ENCODE measurements at places on chromosomes 12 and 14. TPM values are rescaled to one million over a fixed set of nuclear protein-coding genes. Genes with fewer than 3 reads are reported as not detected.

DNA sequence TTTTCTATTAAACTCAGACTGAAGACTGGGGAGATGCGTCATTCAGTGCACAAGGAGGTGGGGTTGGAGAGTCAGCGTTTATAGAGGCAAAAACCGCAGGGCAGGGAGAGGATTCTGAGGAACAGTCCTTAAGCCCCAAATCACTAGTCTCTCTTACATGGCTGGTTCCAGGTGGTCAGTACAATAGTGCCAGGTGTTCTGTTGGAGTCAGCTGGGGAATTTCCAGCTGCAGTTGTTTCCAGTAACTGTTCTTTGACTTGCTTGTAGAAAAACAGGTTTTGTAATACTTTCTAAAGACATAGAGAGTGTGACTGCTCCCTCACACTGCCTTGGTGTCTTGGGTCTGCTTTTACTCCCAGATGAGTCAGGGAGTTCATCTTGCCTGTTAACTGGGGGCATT, 192.2 kb downstream of the TMTC3 start:
- no peaks in the 10 kb centered on the region for H3K27me3 ChIP-seq
- no peaks in the 10 kb centered on the region for H3K36me3 ChIP-seq
- H3K4me1 ChIP-seq: peaks cover 3% of the 10 kb centered on the region
- DNase-seq: peak; percentile 63
- peak overlapping the region; percentile 63 for H3K27ac ChIP-seq

The NELL2 gene
- 0.28 TPM for total RNA-seq

DNA sequence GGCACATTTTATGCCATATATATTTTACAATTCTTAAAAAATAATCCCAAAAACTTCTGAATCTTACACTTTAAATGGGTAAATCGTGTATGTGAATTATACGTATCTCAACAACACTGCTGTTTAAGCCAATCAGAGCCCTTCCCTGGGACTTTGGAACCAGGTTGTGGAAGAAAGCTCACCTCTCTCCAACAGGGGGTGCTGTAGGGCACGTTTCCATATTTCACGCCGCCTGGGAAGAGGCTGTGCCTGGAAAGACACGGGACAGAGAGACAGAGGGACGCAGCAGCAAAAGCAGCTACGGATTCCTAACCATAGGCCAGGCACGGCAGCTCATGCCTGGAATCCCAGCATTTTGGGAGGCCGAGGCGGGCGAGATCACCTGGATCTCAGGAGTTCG, 29.4 kb upstream of the FBRSL1 start:
- no peaks in the 10 kb centered on the region for H3K36me3 ChIP-seq
- no peaks in the 10 kb centered on the region for H3K27me3 ChIP-seq
- no peak for DNase-seq
- H3K4me1 ChIP-seq: no peaks in the 10 kb centered on the region
- no peak overlapping the region for H3K27ac ChIP-seq
- H3K4me3 ChIP-seq: no peak overlapping the region

DNA sequence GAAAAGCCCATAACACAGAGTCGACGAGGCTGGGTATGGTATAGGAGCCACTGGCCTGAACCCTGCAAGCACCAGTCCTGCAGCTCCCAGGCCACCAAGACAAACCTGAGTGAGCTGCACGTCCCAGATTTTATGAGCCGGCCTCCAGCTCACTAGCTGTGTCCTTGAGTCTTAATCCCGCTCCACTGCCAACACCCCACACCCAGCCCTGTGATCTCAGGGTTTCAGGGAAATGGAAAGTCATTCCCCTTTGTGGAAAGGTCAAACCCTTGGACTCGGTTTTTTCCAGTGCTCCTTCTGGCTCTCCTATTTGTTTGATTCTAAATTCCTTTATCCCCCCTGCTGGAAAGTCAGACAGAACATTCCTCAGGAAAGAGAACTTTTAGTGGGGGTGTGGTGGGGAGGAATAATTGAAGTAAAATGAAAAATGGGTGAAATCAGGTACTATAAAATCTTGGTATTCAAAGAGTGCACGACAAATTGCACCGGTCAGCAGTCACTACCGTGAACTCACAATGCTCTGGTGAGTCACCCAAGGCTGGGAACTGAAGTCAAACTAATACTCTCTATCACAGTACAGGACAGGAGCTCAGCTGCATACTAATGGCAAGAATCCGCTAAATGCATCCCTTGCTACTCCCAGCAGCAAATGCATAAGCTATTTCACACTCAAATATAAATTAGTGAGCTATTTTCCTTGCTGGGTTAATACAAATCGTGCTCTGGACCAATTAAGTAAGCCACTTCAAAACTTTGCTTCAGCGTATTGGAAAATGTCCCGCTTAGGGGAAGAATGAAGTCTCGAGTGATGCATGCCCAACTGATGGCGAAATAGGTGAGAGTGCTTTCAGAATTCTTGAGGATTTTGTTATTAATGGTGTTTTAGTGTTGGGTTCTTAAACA, 9.0 kb downstream of the PITPNM2 start:
- DNase-seq: peak; percentile 84
- no peak overlapping the region for H3K4me3 ChIP-seq
- peaks cover 33% of the 10 kb centered on the region for H3K4me1 ChIP-seq
- no peaks in the 10 kb centered on the region for H3K27me3 ChIP-seq

The INHBC gene
- total RNA-seq: not detected

The TAS2R14 gene
- 3.9 TPM for total RNA-seq

The LPAR5 gene
- total RNA-seq: not detected

The KRT80 gene
- 0.56 TPM for total RNA-seq

The CLEC6A gene
- not detected for total RNA-seq

DNA sequence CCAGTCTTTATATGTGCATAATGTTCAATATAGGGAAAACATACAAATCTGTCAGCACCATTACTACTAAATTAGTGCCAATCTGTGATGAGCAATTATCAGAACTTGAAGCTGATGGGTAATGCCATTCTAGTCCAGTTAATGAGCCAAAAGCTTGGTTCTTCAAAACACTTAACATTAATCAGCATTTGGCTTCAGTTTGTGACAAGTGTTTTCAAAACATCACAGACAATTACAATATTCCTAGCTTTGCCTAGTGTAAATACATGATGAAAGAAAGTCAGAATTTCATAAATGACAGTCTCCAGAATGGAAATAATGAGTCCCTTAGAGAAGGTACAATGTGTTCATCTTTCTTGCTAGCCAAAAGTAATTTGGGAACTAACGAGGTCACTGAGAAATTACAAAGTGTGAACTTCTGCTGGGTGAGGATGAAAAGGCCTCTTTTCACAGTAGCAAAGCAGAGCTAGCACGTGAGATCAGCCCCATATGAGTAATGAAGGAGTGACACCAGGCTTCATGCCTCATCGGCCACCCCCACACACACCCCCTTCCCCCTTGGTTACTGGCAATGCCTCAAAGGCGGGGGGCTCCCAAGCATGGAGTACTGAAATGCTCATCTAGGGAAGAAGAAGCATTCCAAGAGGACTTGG, 180.6 kb upstream of the EEA1 start:
- H3K27ac ChIP-seq: no peak overlapping the region
- H3K4me1 ChIP-seq: peaks cover 22% of the 10 kb centered on the region
- no peaks in the 10 kb centered on the region for H3K36me3 ChIP-seq
- no peaks in the 10 kb centered on the region for H3K27me3 ChIP-seq
- H3K4me3 ChIP-seq: no peak overlapping the region

- no peaks in the 10 kb centered on the region for H3K27me3 ChIP-seq
- no peak overlapping the region for H3K4me3 ChIP-seq
- DNase-seq: no peak
- H3K36me3 ChIP-seq: peaks cover 19% of the 10 kb centered on the region
- peaks cover 1% of the 10 kb centered on the region for H3K4me1 ChIP-seq
Observed at GRCh38 chr12:19491863-19492262, 52.6 kb downstream of the AEBP2 start.

The IGFBP6 gene
- total RNA-seq: 124 TPM

DNA sequence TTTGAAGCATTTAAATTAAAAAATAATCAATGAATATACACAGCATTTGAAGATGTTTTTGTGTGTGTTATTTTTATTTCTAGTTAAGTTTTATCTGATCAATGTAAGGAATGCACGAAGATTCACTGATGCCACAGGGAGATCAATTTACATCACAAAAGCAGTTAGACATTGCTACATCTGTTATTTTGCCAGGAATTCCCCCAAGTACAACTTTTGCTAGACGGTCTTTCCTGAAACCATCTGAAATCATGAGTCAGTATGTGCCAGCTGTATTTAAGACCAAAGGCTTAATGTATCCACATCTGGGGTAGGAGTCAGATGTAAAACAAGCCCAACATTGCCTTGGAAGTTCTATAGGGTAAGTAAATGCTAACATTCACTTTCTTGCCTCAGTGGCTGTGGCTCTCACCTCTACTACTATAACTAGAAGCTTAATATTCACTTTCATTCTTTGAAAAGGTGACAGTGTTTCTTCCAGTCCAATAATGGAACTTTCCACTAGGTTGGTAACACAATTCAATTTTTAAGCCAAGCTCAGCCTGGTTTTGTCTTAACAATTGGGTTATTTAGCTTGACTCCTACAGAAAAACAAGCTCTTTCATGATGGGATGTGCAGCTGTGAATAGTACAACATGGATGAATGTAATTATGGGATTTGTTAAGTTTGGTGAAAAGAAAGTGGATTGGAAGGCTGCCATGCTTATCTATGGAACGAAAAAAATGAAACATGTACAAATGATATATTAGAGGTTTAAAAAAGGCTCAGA, 385.4 kb upstream of the TMEM132C start:
- H3K4me1 ChIP-seq: no peaks in the 10 kb centered on the region
- no peak for DNase-seq
- no peak overlapping the region for H3K4me3 ChIP-seq
- no peaks in the 10 kb centered on the region for H3K36me3 ChIP-seq
- no peak overlapping the region for H3K27ac ChIP-seq

- no peak overlapping the region for H3K4me3 ChIP-seq
- H3K27ac ChIP-seq: no peak overlapping the region
- H3K27me3 ChIP-seq: no peaks in the 10 kb centered on the region
- peak; percentile 36 for DNase-seq
Observed at GRCh38 chr14:100864960-100865681, 38.4 kb downstream of the RTL1 start.

The PLBD1 gene
- not detected for total RNA-seq

DNA sequence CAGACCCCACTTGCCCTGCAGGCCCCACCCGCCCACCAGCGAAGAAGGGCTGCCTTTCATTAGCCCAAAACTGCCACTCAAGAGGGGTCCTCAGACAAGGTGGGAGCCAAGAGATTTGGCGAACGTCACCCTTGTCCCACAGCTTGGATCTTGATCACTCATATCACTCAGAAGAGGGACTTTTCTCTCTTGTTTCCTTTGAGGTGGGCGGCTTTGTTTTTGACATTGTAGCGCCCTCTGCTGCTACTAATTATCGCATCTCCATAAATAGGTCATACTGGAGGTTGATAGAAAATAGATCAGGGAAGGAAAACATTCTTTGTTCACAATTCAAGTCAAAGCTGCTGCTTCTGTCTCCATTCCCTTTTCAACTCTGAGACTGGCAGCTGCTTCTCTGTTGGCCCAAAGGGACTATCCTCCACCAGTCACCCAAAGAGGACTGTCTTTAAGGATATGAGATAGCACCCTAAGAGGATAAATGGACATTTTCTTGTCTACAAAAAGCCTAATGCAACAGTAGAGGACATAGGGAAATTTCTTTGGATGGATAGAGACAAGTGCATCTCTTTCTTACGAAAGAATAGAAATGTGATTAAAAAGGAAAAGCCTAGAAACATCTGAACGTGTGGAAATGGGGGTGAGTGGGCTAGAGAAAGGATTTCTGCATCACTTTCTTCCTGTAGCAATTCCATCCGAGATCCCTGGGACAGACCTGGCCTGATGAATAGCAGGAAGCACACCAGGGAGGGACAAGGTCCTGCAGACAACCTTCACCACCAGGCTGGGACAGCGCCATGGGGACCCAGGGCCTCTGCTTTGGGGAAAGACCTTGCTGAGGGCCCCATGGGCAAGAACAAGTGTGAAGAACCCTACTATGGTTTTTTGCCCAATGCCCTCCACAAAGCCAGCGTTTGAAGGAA, 115.8 kb downstream of the DAD1 start:
- H3K27me3 ChIP-seq: peaks cover 36% of the 10 kb centered on the region
- H3K4me3 ChIP-seq: no peak overlapping the region
- H3K27ac ChIP-seq: no peak overlapping the region
- no peaks in the 10 kb centered on the region for H3K4me1 ChIP-seq

The SDR9C7 gene
- not detected for total RNA-seq

The GLRX5 gene
- 32.4 TPM for total RNA-seq

The SENP1 gene
- total RNA-seq: 25.3 TPM

GRCh38 chr12:106088811-106089485, 49.8 kb downstream of the NUAK1 start:
- no peak overlapping the region for H3K4me3 ChIP-seq
- DNase-seq: no peak
- no peaks in the 10 kb centered on the region for H3K36me3 ChIP-seq

DNA sequence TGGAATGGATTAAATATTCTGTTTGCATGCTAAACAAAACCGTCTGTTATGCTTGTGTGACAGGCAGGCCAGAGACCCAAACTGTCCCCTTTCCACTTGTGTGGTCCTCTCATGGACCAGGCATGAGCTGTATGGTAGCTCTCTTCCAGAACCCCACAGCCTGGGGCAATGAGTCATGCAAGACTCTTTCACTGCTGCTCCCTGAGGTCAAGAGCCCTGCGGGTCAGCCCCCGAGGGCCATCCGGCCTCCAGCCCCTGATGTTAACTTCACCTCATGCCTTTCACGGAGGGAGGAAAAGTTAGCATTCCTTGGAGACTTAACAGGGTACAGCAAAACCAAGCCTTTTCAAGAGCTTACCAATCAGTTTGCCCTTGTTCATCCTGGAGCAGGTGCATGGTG, 239.1 kb upstream of the DIO3 start:
- DNase-seq: no peak
- H3K4me3 ChIP-seq: no peak overlapping the region
- H3K27me3 ChIP-seq: no peaks in the 10 kb centered on the region
- H3K27ac ChIP-seq: no peak overlapping the region
- no peaks in the 10 kb centered on the region for H3K36me3 ChIP-seq

- no peaks in the 10 kb centered on the region for H3K27me3 ChIP-seq
- H3K4me1 ChIP-seq: no peaks in the 10 kb centered on the region
- DNase-seq: no peak
- H3K36me3 ChIP-seq: peaks cover 12% of the 10 kb centered on the region
Observed at GRCh38 chr14:74202113-74202512, 37.1 kb upstream of the VSX2 start.

DNA sequence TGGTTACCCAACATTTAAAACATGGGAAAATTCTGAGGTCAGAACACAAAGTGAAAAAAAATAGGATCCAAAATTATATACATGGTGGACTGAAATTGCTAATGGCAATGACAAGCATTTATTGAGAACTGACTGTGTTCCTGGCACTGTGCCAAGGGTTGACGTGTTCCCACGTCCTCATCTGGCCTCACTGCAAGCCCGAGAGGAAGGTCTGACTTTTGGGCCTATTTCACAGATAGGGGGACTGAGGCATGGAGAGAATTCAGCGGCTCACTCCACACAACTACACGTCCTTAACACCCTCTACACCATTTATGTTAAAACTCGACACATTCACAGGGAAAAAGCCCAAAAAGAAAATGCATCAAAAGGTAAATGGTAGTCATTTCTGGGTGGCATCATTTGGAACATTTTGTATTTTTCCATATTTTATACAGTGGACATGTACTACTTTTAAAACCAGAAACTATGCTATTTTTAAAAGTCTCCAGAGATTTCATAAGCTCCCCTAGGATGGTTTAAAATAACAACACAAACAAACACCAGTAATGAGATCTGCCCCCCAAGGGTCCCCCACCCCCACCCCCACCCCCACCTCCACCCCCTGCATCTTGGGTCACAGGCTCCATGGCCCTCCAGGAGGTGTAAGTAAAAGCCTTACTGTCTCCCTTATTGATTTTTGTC, 27.7 kb downstream of the CLMN start:
- DNase-seq: peak; percentile 21
- H3K36me3 ChIP-seq: no peaks in the 10 kb centered on the region
- H3K27me3 ChIP-seq: no peaks in the 10 kb centered on the region
- no peak overlapping the region for H3K4me3 ChIP-seq
- no peak overlapping the region for H3K27ac ChIP-seq

All from IMR-90 (cell line).